ENCODE measurements at places on chromosomes 11 and 22. TPM values are rescaled to one million over a fixed set of nuclear protein-coding genes. Genes with fewer than 3 reads are reported as not detected.
A peak's percentile ranks its signal among the peaks of the same experiment; 100 is the strongest.

DNA sequence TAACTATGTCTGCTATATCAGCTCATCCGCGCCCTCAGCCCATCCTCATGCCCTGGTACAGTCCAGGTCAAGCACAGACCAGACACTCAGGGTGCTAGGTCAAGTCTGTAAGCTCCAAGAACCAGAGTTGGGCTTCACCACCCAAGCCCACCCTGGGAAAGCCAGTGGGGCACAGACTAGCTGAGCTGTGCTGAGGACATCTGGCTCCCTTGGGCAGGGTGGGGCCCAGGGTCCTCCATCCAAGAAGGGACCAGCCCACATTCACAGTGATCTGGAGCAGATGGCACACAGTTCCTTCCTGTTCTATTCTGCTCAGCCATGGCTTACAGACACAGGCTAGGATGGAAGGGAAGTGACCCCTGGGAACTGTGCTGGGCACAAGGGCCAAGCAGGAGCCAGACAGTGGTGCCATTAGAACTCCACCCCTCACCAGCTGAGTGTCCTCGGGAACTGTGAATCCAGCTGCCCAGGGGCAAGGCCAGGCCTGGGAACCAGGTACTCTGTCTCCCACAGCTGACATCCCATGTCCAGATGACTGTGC lies 9.1 kb downstream of the P2RY6 start:
- no peaks in the 10 kb centered on the region for H3K27me3 ChIP-seq
- H3K27ac ChIP-seq = no peak overlapping the region
- no peak for DNase-seq
- no peaks in the 10 kb centered on the region for H3K4me1 ChIP-seq
- no peak overlapping the region for H3K4me3 ChIP-seq
- no peaks in the 10 kb centered on the region for H3K36me3 ChIP-seq

- H3K27me3 ChIP-seq = peaks cover 11% of the 10 kb centered on the region
- no peaks in the 10 kb centered on the region for H3K36me3 ChIP-seq
- H3K27ac ChIP-seq = no peak overlapping the region
- peak; percentile 40 for DNase-seq
- H3K4me1 ChIP-seq = no peaks in the 10 kb centered on the region
These were observed 8.6 kb upstream of the MMP8 start for GRCh38 chr11:102733232-102733875.

DNA sequence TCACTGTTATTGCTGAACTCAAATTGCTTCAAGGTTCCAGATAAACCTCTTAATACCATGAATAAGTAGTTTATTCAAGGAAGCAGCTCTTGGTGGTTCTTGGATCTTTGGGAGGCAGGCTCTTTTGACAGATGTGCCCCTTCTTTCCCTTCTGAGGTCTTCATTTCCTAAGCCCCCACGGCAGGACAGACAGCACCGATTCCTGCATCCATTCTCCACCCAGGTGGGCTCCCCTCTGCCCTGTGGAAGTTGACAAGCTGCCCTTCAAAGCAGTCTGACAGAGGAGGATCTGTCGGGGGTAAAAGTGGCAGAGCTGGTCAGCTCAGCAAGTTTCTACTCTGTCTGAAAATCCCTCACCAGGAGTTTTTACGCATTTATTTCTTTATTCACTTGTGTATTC lies 605.3 kb upstream of the B3GAT1 start:
- H3K4me3 ChIP-seq = no peak overlapping the region
- H3K4me1 ChIP-seq = no peaks in the 10 kb centered on the region
- no peaks in the 10 kb centered on the region for H3K36me3 ChIP-seq
- no peak overlapping the region for H3K27ac ChIP-seq

GRCh38 chr22:24162436-24162835 lies 18.9 kb upstream of the SUSD2 start:
- H3K4me1 ChIP-seq = peaks cover 57% of the 10 kb centered on the region
- no peak for DNase-seq
- peaks cover 7% of the 10 kb centered on the region for H3K36me3 ChIP-seq
- H3K27me3 ChIP-seq = no peaks in the 10 kb centered on the region
- H3K4me3 ChIP-seq = no peak overlapping the region

- H3K4me1 ChIP-seq = no peaks in the 10 kb centered on the region
- peaks cover 8% of the 10 kb centered on the region for H3K27me3 ChIP-seq
- H3K4me3 ChIP-seq = no peak overlapping the region
- no peaks in the 10 kb centered on the region for H3K36me3 ChIP-seq
- H3K27ac ChIP-seq = no peak overlapping the region
These were observed 28.4 kb upstream of the ACER3 start for GRCh38 chr11:76832361-76832760.

GRCh38 chr11:95883381-95883780 lies 40.5 kb downstream of the MTMR2 start:
- H3K4me3 ChIP-seq = no peak overlapping the region
- H3K4me1 ChIP-seq = peaks cover 3% of the 10 kb centered on the region

DNA sequence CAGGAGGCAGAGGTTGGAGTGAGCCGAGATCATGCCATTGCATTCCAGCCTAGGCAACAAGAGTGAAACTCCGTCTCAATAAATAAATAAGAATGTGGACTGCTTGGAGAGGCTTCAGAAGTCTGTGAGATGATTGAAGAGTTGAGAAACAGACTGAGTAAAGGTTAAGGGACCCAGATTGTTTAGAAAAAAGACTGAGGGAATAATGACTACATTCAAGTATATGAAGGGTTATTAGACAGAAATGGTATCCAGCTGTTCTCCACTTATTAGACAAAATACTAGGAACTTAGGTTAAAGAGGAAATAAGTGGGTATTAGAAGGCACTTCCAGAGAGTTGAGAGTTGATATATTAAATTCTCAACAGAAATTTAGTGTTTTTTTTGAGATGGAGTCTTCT lies 10.5 kb upstream of the YAP1 start:
- H3K4me1 ChIP-seq = no peaks in the 10 kb centered on the region
- H3K27me3 ChIP-seq = peaks cover 15% of the 10 kb centered on the region
- no peak overlapping the region for H3K27ac ChIP-seq
- DNase-seq = no peak

DNA sequence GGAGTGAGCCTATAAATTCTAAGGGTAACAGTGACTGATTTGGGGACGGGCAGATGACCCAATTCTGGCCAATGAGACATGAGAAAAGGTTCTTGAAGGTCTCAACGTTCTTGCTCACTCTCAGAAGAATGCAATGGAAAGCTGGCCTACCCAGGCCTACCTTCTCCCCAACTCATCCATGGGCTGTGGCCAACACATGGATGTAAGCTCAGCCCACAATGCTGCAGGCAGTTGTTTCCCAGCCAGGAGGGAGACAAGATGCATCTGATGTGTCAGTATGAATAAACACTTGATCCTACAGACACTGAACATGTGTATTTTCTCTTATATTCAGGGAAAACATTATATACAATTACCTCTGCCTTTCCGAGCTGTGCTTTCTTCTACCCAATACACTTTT lies 24.4 kb downstream of the PI4KA start:
- DNase-seq = no peak
- H3K27me3 ChIP-seq = no peaks in the 10 kb centered on the region
- H3K4me1 ChIP-seq = peaks cover 5% of the 10 kb centered on the region
- no peak overlapping the region for H3K27ac ChIP-seq
- H3K4me3 ChIP-seq = no peak overlapping the region

DNA sequence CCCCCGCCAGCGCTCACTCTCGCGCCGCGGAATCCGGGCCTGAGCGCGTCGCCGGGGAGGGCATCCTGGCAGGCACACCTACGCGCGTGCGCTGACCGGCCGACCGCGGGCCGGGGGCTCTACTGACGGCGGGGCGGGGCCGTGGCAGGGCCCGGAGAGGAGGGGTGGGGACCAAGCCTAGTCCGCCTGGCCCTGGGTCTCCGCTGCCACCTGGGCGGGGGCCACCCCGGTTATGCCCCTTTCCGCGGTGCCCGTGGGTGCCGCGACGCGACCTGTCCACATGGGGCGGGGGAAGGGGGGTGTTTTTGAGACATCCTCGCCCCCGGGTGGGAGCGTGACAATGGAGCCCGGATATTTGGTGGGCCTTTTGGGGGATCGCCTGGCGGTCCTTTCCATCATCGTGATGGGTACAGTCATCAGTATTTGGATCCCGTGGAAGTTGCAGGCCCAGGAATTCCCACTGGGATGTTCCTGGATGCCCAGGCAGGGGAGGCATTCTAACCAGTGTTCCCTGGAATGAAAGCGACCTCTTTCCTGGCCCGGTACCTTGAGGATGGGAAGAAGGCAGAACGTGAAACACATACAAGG lies 2.2 kb downstream of the NCAM1 start:
- no peak for DNase-seq
- H3K27me3 ChIP-seq = peaks cover 71% of the 10 kb centered on the region
- peaks cover 3% of the 10 kb centered on the region for H3K36me3 ChIP-seq
- no peak overlapping the region for H3K27ac ChIP-seq
- H3K4me3 ChIP-seq = no peak overlapping the region

GRCh38 chr11:80849253-80849652 lies 1408.4 kb upstream of the TENM4 start:
- no peak for DNase-seq
- H3K27me3 ChIP-seq = no peaks in the 10 kb centered on the region
- no peaks in the 10 kb centered on the region for H3K36me3 ChIP-seq
- no peaks in the 10 kb centered on the region for H3K4me1 ChIP-seq
- no peak overlapping the region for H3K4me3 ChIP-seq

DNA sequence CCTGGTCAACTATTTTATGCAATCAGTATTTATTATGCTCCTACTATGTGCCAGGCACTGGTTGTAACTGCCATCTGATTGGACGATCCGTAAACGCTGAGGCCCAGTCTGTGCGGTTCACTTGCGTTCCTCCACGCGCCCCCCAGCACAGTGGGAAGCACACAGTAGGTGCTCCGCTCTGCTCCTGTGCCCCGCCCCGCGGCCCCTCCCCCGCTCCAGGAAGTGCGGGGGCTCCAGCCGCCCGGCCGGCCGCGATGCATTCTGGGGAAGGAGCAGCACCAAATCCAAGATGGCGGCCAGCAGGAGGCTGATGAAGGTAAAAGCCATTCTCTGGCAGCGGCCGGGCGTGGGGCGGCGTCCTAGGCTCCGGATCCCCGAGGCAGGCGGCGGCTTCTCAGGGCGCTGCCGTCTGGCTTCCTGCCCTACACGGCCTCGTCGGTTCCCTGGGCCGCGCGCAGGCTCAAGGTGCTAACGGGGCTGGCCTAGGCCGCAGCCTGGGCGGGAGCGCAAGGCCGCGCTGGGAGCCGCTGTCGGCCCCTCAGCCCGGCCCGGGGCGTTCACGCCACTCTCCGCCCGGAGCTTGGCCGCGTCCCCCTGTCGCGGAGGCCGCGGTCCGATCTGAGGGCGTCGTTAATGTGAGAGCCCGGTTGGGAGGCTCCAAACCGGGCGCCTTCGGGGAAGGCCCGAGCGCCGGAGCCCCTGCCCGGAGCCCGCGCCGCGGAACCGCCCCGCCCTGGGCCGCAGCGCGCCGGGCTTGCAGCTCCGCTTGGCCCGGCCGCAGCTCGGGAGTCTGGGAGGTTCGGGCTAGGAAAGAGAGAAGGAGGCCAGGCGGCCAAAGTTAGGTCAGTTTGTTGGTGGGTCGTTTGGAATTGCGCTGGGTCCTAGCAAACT lies at the start of gene UBE2L3:
Gene UBE2L3 (plus strand): TSS at position 259 of the 891 bp plus-strand sequence. CDS start 31 bp downstream, at position 290.
- H3K4me1 ChIP-seq = peaks cover 41% of the 10 kb centered on the region
- DNase-seq = peak; percentile 89
- H3K4me3 ChIP-seq = peak within 1 kb of the TSS; percentile 96
- H3K36me3 ChIP-seq = peaks cover 33% of the 10 kb centered on the region
- no peaks in the 10 kb centered on the region for H3K27me3 ChIP-seq

GRCh38 chr11:125164091-125164421 lies 495 bp upstream of the PKNOX2 start:
- DNase-seq = no peak
- H3K36me3 ChIP-seq = no peaks in the 10 kb centered on the region
- no peak overlapping the region for H3K4me3 ChIP-seq
- H3K27ac ChIP-seq = no peak overlapping the region
- peaks cover 16% of the 10 kb centered on the region for H3K4me1 ChIP-seq

GRCh38 chr11:64632237-64632636 lies 41.2 kb downstream of the SLC22A12 start:
- no peak overlapping the region for H3K27ac ChIP-seq
- peaks cover 13% of the 10 kb centered on the region for H3K27me3 ChIP-seq
- no peak overlapping the region for H3K4me3 ChIP-seq
- no peaks in the 10 kb centered on the region for H3K36me3 ChIP-seq

- no peak overlapping the region for H3K4me3 ChIP-seq
- no peaks in the 10 kb centered on the region for H3K36me3 ChIP-seq
- H3K4me1 ChIP-seq = peaks cover 6% of the 10 kb centered on the region
- peaks cover 4% of the 10 kb centered on the region for H3K27me3 ChIP-seq
These were observed 50.5 kb upstream of the FDX1 start for GRCh38 chr11:110379261-110379660.

GRCh38 chr22:34239421-34239820 lies 319.1 kb upstream of the LARGE1 start:
- H3K4me1 ChIP-seq = no peaks in the 10 kb centered on the region
- no peak overlapping the region for H3K27ac ChIP-seq
- no peaks in the 10 kb centered on the region for H3K36me3 ChIP-seq
- no peaks in the 10 kb centered on the region for H3K27me3 ChIP-seq
- H3K4me3 ChIP-seq = no peak overlapping the region
- DNase-seq = no peak

DNA sequence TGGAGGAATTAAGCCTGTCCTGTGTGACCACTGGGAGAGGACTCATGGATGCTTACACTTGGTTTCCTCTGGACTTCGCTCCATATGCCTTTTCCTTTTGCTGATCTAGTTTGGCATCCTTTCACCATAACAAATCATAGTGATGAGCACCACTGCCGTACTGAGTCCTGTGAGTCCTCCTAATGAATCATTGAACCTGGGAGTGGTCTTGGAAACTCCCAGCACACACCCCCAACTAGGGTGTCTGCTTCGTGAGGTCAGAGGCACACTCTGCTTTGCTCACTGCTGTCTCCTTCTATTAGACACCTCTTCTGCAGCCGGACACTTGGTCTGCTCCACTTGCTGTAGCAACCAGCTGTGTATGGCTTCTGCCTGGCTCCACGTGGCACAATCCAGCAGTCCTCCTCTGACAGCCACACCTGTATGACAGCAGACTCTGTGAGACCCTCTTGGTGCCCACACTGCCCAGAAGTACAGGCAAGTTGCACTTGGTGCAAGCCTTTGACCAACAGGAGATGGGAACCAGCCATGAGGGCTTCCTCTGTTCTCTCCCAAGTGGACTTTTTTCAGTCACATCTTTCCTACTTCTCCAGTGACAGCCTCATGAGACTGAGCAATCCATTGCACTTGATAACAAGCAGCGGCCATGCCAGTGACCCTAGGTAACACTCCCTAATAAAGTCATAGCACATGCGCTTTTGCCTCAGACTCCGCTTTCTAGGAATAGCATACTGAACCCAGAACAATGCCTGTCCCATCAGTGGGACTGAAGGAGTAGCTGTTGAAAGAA lies 65.0 kb upstream of the HMGXB4 start:
- no peak for DNase-seq
- H3K27ac ChIP-seq = no peak overlapping the region
- no peak overlapping the region for H3K4me3 ChIP-seq
- H3K4me1 ChIP-seq = no peaks in the 10 kb centered on the region
- H3K27me3 ChIP-seq = peaks cover 8% of the 10 kb centered on the region

DNA sequence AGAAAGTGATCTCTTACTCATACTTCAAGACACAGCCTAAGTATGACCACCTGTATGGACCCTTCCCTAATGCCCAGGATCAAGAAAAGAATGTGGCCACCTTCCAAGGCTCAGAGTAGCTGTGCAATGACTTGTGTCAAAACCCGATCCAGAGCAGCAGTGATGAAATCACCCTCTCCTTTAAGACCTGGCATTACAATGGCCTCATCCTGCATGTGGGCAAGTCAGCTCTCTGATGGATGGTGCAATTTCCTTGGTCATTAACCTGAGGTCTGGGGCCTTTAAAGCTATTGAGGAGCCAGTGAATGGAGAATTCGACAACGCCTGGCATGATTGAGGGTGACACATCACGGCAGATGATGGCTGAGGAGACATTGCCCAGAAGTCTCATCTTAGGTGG lies 9.1 kb upstream of the TUBA8 start:
- DNase-seq = no peak
- peaks cover 42% of the 10 kb centered on the region for H3K36me3 ChIP-seq
- peaks cover 4% of the 10 kb centered on the region for H3K27me3 ChIP-seq
- no peak overlapping the region for H3K4me3 ChIP-seq
- peaks cover 25% of the 10 kb centered on the region for H3K4me1 ChIP-seq

The SNU13 gene
- total RNA-seq = 357 TPM

The PGM2L1 gene
- total RNA-seq = 11.0 TPM

The HEPHL1 gene
- not detected for total RNA-seq

The MUC6 gene
- not detected for total RNA-seq

The CDC42EP1 gene
- 0.32 TPM for total RNA-seq

Measured in activated naive CD8-positive, alpha-beta T cell treated with anti-CD3 and anti-CD28 coated beads for 36 hours (primary cell).